EH (cell line): ENCODE measurements at places on chromosomes 12 and 14.

DNA sequence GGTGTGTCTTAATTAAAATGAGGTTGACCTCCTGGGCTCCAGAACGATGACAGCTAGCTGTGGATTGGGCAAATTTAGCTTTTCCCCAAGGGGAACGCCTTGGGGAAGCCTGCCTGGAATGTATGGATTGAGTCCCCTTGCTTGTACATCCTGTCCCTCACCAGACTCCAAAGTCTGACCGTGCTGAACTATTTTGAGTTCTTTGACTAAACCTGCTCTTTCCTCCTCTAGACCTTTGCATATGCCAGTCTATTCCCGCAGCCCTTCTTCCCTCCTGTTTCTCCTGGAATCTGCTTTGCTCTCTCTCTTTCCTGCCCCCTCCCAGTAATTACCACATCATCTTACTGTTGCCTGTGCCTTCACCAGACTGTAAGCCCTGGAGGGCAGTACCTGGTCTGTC lies 11.5 kb upstream of the KDM2B start:
- peak; percentile 23 for DNase-seq

DNA sequence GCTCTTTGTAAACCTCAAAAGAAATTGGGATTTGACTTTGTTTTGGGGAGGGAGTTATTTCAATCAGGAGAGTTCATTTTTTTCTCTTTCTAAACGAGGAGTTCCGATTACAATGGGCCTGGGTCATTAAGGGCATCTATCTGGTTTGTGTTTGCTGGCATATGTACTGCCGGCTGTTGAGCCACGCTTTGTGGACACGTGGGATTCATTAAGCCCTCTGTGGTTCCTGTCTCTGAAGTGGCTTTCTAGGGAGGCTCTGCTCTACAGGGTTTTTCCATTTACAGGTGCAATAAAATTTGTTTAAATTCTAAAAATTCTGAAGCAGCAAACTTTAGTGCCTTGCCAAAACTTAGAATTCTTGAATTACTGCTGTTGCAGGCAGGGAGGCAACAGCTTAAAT lies 57.9 kb downstream of the GNS start:
- DNase-seq: peak; percentile 16

DNA sequence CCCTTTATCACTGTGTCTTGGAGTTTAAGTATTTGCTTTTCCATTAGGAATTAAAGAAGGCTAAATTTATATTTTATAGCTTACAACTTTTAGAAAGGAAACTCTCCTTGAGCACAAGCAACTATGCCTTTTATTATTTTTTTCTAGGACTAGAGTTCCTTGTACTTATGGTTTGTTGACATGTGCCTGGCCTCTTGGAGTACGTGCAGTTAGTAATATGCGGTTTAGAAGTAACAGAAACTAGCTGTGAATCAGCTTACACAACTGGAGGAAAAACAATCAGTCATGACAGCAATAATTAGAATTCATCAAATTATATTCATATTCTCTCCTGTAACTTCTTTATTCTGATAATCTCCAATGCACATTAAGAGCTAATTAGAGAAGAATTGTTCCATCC lies 428.7 kb downstream of the AEBP2 start:
- DNase-seq: no peak

- DNase-seq: no peak
Measured at GRCh38 chr14:68421116-68421515, 371.8 kb downstream of the ZFP36L1 start.

GRCh38 chr14:57612946-57613345 lies 119.3 kb upstream of the CCDC198 start:
- no peak for DNase-seq

DNA sequence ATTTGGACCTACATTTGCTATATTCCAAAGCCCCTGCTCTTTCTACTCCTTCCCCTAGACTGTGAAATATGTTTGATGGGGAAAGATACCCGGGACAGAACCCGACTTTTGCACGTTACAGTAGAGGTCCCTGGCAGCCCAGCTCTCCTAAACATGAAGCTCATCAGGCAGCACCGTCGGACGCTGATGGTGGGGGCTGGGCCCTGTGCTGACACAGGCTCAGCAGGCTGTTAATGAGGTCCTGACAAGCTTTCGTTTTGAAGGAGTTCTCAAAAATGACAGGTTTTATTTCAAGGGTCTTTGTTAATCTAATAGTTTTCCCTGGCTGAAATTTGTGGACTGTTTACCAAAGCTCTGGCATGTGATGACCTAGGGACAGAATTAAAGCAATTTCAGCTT lies 102.3 kb downstream of the SLC25A47 start:
- DNase-seq: no peak

- peak; percentile 32 for DNase-seq
Measured at GRCh38 chr14:92613008-92613658, 99.6 kb downstream of the RIN3 start.

DNA sequence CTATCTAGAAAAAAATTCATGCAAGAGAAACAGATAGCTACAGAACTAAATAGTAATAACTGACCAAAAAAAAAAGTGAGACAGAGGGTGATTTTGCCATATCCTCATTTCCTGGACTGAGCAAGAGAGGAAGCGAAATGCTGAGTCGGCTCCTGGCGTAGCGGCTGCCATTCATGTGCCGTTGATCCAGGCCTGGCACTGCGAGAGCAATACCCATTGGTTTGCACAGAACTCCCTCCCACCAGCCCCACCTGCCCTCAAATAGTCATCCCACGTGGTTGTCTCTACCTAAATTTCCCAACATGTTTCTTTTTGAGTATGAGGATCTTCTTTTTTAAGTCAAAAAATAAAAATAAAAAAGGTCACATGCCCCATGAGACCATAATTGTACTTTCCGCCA lies 9.4 kb upstream of the WNT5B start:
- DNase-seq: no peak

DNA sequence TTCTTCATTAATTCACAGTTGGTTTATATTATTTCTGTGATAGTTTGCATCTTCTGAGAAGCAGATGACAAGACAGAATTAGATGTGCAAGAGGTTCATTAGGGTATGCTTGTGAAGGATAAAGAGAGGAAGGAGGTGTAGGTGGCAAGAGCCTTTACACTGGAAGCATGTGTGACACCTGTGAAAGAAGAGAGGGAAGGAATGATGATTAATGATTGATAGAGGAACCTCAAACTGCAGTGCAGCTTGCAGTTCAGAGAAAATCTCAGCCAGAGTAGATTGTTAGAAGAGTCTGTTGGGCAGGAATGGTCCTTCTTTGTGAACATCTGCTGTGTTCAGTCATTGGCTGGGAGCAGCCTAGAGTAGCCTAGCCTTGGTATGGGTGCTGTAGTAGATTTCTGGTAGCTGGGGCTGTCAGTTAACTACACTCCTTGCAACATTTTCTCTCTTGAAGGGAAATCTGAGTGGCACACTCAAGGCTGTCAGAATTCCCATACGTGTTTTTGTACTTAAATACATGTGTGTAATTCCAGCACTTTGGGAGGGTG lies 9.0 kb downstream of the RCOR1 start:
- no peak for DNase-seq

- no peak for DNase-seq
Measured at GRCh38 chr12:64459394-64459891, 7.5 kb downstream of the TBK1 start.

- DNase-seq: peak; percentile 86
Measured at GRCh38 chr12:124914392-124915238, at the start of gene UBC. TSS of gene UBC (minus strand) at chr12:124914650. CDS start at chr12:124913771, 879 bp downstream.

DNA sequence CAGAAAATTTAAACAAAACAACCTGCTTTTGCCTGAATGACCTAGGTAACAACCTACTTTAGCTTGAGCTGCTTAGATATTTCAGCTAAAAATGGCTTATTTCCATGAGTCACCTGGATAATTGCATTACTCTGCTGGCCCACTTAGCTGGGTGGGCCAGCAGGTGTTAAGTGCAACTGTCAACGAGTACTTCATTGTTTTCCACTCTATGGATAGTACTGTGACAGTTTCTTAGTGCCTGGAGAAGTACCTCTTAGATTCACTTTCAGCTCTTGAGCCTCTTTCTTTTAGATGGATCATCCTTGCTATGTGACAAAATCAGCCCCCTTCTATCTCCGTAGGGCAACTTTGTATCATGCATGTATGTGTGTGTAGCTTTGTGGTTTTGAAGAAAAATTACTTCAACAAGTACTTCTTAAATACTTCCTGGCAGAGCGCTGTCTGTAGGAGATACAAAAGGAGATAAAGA lies 368.2 kb upstream of the ATP2B1 start:
- no peak for DNase-seq

- no peak for DNase-seq
Measured at GRCh38 chr14:87305345-87305744, 687.6 kb downstream of the GALC start.

GRCh38 chr12:76679778-76680177 lies 84.1 kb upstream of the ZDHHC17 start:
- DNase-seq: no peak

DNA sequence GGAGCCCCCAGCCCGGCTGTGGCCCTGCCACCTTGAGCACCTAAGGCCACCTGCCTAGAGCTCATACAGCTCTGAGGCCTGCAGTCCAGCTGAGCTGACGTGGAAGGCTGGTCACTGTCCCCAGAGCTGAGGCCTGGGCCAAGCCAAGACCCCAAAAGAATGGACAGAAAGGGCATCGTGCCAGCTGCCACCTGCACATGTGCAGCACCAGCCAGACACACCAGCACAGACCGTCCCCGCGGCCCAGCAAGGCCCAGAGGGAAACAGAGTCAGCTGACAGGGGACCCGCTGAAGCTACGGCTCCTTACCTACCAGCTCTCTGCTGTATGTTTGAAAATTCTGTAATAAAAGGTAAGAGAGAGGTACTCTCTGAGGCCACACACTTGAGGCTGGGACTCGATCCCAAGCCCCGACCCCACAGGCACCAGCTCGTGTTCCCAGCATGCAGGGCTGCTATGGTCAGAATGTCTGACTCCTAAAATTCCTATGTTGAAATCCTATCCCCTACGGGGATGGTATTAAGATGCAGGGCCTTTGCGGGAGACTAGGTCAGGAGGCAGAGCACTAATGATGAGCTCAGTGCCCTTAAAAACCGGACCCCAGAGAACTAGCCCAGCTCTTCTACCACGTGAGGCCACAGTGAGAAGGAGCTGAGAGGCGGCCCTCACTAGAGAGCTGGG lies 25.4 kb downstream of the BRF1 start:
- peak; percentile 86 for DNase-seq

- no peak for DNase-seq
Measured at GRCh38 chr14:75252254-75252837, 26.3 kb upstream of the FOS start.

DNA sequence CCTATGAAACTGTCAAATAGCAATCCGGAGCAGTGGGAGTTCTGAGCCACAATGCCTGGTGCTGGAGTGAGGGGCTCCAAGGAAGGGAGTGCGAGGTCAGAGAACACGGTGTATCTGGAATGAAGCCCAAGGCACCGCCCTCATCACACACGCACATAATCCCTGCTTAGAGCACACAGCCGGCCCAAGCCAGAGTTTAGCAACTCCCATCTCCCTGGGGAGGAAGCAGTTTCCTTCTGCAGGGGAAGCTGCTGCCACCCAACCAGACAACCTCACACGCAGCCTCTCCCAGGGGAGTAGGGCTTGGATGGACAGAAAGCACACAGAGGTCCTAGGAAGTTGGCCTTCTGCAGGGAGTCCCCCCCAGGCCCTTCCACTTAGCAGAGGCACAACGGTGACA lies 31.3 kb downstream of the ACTN1 start:
- DNase-seq: peak; percentile 61

- DNase-seq: no peak
Measured at GRCh38 chr14:74474376-74474775, 18.7 kb downstream of the NPC2 start.

DNA sequence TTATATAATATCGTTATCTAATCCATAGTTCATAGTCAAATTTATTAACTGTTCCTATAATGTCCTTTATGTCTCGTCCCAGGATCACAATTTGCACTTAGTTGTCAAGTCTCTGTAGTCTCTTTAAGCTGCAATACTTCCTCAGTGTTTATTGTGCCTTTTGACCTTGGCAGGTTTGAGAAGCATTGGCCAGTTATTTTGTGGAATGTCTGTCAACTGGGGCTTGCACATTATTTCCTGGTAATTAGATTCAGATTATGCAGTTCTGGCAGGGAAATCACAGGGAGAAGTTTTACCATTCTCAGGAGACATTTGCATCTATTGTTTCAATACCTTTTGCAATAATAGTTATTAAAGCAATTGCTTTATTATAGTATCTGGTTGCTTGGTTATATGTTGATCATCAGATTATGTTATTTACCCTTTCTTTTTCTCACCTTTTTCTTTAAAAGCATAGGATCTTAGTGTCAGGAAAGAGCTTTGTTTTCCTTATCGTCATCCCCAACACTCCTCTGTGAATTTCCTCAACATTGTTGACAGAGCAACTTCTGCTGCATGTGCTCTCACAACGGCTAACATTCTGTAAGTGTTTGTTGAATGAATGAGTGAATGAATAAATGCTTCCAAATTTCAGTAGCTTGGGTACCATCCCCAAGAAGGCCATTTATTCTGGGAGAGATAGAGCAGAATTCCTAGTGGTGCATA lies 3.7 kb upstream of the ART4 start:
- DNase-seq: peak; percentile 58

DNA sequence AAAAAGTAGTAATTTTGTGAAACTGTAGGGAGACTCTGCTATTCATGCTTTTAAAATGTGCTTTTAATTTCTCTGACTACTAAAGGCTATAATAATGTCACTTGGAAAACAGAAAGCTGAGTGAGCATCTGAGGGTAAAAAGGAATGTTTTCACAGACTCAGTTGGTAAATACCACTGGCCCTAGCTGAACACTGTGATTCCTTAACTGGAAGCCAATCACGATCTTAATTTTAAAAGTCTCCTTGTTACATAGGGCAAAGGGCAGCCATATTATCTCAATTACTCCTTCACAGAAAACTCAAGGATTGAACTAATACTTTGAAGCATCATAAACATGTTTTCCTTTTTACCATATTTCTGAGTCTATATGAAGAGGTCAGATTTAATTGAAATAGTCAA lies 41.9 kb downstream of the PAWR start:
- DNase-seq: peak; percentile 64

- no peak for DNase-seq
Measured at GRCh38 chr12:45435945-45436710, 220.2 kb downstream of the ANO6 start.

DNA sequence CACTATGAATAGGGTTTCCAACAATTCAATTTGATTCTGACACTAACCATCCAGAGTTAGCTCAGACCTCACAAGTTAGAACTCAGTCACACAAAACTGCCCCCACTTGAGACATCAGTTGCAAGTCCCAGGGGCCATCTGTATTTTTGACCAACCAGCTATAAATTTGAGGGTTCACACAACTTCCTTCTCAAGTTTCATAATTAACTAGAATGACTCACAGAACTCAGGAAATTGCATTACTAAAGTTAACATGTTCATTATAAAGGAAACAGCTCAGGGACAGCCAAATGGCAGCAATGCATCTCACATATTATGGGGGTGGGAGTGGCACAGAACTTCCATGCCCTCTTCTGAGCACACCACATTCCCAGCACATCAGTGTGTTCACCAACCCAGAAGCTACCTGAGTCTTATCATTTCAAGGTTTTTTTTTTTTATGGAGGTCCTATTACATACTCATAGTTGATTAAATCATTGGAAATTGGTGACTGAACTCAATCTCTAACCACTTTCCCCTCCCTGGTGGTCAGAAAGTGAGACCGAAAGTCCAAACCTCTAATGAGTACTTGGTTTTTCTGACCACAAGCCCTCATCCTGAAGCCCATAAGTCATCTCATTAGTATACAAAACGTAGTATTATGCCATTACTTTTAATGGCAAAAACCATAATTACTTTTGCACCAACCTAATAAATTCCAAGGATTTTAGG lies 1721.5 kb upstream of the SEL1L start:
- DNase-seq: no peak
